Stimulated activated CD4-positive, alpha-beta T cell treated with anti-CD3 and anti-CD28 coated beads, Interleukin-4, amount 100 ng/mL, for 4 hours (primary cell): ENCODE measurements at places on chromosomes 4 and X.

DNA sequence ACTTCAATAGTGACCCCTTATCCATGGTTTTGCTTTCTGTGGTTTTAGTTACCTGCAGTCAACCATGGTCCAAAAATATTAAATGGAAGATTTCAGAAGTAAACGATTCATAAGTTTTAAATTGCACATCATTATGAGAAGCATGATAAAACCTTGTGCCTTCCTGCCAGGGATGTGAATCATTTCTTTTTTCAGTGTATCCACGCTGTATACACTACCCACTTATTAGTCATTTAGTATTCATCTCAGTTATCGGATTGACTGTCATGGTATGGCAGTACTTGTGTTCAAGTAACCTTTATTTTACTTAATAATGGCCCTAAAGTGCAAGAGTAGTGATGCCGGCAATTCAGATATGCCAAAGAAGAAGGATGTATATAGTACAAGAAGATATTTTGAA lies 37.7 kb upstream of the TASL start:
- DNase-seq, result no peak

- no peak for DNase-seq
Observed at GRCh38 chr4:26281881-26282280, 38.9 kb upstream of the RBPJ start.

DNA sequence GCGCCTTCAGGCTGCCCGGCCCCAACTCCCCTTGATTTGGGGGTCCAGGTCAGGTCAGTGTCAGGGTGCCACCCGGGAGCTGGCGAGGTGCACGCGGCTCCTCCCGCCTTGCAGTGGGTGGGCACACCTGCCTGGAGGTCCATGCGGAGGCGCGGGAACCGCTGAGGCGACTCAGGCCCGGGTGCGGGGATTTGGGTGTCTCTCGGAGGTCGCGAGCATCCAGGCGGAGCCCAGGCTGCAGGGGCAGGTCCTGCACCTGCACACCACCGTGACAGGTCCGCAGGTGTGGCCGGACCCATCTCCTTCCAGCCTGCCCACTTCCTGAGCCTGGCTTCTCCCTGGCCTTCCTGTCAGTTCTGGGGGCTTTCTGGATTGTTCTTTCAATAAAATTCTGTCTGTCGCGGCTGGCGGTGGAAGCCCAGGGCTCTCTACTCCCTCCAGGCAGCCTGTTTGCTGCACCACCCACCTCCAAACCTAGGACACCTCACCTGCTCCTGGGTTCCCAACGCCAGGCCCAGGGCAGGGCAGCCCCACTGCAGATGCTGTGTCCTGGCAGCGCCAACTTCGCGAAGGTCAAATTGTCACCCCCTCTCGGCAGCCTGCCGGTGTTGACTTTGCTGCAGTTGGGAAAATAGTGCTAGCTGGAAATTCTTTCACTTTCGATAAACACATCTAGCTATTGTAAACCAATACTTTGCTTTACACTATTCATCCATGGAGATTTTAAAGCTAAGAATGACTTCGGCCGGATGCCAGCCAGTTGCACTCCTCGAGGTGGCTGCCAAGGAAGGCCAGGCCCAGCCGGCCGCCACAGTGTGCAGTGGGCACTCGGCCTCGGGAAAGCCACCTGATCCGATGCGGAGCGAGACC lies 35.9 kb downstream of the FGFRL1 start:
- DNase-seq, result no peak

DNA sequence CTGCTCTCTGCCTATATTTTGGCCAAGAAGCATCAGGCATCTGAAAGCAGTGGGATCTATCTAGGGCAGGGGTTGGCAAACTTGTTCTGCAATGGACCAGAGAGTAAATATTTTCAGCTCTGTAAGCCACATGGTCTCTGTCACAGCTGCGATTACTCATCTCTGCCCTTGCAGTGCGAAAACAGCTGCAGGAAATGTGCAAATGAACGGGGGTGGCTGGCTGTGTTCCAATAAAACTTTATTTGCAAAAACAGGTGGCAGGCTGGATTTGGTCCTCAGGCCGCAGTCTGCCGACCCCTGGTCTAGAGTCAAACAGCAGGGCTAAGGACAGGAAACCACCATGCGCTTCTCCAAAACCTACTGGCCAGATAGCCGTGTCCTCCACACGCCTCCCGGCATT lies 48.6 kb downstream of the ACOX3 start:
- no peak for DNase-seq
